ENCODE measurements at places on chromosomes 4 and X.

DNA sequence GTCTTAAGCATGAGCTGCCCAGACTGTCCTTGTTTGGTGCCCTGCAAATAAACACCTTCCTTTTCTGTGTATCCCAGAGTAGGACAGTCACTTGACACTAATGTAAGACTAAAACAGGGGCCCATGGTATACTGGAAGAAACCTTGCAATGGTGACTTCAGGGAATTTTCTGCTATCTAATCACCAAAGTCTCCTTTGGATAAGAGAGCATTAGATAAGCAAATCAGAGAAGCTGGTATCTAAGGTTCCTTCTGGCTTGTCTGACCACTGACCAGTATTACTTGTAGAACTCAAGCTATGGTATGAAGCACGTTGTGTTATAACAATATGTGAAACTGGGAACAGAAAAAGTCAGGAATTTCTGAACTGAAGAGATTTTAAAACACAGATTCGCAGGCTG is 173.9 kb downstream of the COL25A1 start:
- DNase-seq = no peak

- no peak for DNase-seq
These were observed 1.4 kb upstream of the SMR3A start for GRCh38 chr4:70359115-70359661.

DNA sequence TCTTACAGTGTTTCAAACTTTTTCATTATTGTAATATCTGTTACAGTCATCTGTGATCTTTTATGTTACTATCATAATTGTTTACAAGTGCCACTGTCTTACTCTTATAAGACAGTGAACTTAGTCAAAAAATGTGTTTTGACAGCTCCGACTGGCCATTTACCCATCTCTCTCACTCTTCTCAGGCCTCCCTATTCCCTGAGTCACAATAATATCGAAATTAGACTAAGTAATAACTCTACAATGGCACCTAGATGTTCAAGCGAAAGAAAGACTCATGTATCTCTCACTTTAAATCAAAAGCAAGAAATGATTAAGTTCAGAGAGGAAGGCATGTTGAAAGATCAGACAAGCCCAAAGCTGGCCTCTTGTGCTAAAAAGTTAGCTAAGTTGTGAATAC is 184.2 kb downstream of the CDS1 start:
- DNase-seq = no peak

DNA sequence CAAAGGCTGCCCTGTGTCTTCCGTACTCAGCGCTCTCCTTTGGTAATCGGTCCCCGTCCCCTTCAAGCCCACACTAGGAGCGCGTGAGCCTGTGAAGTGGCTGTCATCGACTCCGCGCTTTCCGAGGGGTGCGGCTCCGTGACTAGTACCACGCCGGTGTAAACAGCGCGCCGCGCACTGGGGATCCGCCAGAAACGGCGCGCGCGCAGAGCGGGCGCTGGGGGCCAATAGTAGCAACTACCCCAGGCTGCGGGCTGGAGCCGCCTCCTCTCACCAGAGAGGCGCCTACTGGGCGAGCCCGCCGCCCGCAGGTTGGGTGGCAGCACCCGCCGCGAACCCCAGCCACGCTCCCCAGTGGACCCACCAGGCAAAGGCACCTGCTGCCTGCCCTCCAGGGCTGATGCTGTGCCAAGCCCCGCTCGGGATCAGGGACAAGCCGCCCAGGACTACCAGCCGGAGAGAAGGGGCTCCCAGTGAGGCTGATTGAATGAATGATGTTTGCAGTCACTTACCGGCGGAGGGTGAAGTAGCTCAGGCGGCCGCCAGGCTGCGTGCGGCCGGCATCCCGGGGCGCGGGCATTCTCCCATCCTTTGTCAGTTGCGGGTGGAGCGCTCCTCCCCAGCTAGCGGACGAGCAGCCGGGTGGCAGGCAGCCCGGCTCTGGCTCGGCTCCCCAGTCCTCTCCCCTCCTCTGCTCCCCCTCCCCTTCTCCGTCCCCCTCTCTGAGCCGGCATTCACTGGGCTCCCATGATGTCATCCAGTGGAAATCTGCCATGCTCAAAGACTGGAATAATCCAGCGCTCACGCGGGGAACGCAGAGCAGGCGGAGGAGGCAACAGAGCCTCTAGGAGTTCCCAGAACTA is 370.3 kb upstream of the SMIM31 start:
- no peak for DNase-seq

- no peak for DNase-seq
These were observed 15.9 kb downstream of the PPA2 start for GRCh38 chr4:105458001-105458400.

- no peak for DNase-seq
These were observed 34.6 kb downstream of the PRPS2 start for GRCh38 chrX:12825801-12826200.

- no peak for DNase-seq
These were observed 101.9 kb upstream of the CCSER1 start for GRCh38 chr4:90025248-90025647.

- no peak for DNase-seq
These were observed 125.2 kb downstream of the STIM2 start for GRCh38 chr4:26985873-26986272.

GRCh38 chrX:70353514-70353913 is 63.6 kb downstream of the KIF4A start:
- no peak for DNase-seq

DNA sequence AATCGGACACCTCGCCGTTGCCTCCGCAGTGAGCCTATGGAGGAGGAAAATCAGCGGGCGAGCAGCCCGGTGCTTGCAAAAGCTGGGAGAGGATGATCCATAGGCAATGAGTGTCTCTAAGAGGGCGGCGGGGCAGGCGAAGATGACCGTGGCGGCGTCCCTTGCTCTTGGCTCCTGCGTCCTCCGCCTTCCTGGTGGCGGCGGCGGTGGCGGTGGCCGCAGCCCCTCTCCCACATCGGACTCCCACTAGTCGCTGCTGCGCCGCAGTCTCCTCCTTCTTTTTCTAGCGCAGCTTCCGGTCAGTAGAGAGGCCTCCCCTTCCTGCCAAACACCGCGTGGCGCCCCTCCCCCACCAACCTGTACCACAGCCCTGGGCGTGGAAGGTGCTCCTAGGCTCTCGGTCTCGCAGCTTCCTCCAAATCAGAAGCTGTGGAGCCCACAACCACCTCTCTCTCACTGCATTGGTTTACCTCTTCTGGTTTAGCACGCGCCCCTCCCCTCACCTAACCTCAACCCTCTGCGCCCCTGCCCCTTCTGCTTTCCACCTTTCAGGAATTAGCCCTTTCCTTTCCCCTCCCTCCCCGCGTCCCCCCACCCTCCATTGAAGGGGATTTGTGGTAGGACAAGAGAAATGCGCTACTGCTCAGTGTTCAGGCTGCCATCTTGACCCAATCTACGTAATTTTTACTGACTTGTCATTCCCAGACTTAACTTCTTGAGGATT is at the start of gene SPIN3:
SPIN3 (minus strand) TSS at position 271 of the 724 bp plus-strand sequence. CDS start 594 bp downstream, outside the sequence.
- DNase-seq = peak; percentile 67

DNA sequence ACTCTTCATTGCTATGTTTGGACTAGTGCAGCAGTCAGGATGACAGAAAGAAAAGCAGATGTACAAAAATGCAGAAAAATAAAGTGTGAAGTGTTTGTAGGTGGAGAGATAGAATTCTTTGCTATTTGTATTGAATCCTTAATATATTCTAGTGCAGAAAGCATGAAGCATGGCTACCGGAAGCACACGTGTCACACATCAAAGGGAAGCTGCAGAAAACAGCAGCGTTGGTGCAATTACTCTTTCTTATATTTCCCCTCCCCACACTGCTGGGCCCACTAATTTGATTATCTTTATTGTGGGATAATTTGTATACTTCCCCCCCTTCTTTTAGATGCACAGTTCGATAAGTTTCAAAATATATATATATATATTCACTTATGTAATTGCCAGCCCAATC is 35.9 kb upstream of the TAPT1 start:
- no peak for DNase-seq

- DNase-seq = no peak
These were observed 482.0 kb upstream of the TENM3 start for GRCh38 chr4:181761156-181761555.

- no peak for DNase-seq
These were observed 15.2 kb downstream of the HSD17B11 start for GRCh38 chr4:87375719-87376291.

DNA sequence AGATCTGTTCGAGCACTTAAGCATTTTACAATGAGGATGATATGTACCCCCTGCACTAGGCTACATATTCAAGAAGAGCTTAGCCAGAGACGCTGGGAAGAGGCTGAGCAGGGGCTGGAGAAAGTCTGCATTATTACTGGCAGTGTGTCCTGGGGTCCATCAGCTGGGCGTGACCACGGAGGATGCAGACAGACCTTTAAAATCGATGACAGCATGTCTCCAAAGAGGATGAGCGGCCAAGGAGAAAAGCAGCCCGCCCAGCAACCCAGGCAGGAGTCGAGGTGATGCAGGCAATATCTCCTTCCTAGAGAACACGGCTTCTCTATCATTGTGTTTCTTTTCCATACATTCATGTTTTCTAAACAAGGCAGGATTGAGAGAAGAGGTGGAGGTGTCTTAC is 300.7 kb downstream of the USP46 start:
- no peak for DNase-seq

- no peak for DNase-seq
These were observed 15.0 kb downstream of the TIMP1 start for GRCh38 chrX:47597222-47597621.

GRCh38 chr4:112889619-112890527 is 159.6 kb upstream of the ANK2 start:
- DNase-seq = no peak

DNA sequence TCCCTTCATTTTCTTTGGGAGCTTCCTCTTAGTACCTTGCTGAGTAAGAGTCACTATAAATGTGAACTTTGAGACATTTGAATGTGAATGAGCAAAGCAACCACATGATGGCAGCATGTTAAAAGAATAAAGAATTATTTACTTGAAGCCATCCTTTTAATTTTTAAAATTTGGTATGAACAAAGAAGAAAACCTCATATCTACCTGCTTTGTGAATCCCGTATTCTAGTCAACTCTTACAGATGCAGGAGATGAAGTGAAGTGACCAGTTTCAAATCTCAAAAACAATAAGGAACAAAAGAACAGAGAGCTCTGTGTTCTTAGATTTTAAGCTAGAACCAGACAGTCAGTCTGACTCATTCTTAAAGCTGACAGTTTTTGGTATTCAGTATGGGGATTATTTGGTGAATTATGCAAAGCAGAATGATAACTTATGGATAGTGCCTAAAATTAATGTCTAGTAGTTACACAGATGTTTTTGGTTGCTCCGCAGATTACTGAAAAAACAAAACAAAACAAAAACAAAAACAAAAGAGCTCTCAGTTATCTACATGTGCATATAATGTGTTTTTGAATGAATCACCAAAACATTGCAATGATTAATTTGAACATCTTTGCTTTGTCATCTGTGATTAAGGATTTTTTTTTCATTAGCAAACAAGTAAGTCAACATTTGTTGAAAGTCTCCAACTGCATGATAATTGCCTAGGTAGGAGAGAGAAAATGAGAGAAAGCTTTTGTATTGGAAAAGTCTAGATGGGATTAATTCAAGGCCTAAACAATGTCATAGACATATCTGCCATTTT is 48.2 kb upstream of the H2AZ1 start:
- no peak for DNase-seq

GRCh38 chr4:81509822-81510221 is 38.1 kb upstream of the RASGEF1B start:
- no peak for DNase-seq

DNA sequence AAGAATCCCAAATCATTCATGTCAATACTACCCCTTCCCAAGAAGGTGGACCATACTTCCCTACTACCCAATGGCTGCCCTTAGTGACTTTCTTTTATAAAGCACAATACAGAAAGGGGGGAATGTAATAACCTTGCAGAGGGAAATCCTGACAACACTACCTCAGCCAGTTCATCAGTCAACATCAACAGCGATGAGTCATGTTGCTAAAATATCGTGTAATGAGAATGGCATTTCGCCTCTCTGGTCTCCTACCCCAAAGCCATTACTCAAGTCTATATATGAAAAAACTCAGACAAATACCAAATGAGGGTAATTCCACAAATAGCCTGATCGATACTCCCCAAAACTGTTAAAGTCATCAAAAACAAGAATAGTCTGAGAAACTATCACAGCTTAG is 3.3 kb upstream of the MAGEA8 start:
- DNase-seq = no peak

DNA sequence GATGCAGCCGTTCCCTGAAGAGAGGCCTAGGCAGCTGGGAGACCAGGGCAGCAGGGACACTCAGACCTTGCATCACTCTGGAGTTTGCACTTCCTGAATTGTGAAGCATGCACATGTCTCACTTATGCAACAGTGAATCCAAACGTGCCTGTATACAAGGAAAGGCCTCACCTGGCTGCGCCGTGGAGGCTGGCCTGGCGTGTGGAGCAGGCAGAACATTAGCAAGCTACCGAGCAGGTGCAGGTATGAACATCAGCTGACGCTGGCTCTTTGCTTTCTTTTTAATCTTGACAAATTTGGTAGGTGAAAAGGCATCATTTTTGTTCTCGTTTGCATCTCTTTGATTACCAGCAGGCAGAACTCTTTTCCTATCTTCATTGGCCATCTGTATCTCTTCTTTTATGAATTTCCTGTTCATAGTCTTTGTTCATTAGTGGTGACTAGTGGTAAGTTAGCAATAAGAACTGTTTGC is 37.1 kb upstream of the IRAK1 start:
- DNase-seq = no peak

GRCh38 chr4:107900067-107900466 is 31.3 kb upstream of the CYP2U1 start:
- DNase-seq = no peak

DNA sequence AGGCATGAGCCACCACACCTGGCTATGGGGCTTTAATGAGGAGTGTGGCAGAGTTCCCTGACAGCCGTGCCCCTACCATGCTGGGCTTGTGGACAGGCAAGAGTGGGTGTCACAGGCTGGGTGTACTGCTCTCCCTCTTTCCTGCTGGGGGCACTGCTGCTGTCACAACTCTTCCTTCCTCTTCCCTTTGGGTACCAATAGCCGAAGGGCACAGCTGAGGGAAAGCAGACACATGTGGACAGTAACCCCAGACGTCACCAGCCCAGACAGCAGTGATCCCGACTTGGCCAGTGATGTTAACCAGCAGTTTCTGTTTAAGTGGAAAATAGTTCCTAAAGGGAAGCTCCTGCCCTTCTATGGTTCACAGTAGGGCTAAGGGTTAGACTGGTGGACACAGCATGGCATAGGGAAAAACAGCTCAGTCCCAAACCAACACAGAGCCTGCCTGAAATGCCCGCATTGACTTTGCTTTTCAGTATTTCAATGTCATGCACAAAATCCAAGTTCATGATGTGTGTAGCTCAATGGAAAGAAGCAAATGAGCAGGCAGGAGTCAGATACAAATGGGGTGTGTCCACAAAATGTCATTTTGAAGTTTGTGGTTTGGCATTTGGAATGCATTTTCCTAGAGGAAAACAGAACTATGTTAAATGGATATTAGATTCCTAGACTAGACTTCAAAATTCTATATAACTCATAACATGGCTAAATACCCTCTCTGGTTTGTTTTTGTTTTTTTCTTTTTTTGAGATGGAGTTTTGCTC is 24.9 kb upstream of the DDX3X start:
- no peak for DNase-seq

DNA sequence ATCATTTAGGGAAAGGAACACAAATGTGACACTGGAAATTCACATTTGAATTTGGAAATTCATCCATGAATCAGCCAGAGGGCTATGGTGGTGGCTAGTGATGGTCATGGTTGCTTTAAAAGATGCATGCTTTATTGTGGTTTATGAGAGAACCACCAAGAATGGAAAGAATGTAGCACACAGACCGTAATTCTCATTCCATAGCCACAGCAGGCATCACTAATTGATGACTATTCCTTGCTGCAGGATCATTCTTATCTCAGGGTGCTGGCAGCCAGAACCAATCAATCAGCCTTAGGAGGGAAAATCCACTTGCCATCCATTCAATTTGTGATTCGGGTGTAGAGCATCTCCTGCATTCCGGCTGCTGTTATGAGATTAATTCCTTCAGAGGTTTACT is 115.6 kb downstream of the DHRSX start:
- DNase-seq = no peak
